ENCODE measurements at places on chromosomes 1 and 21.

DNA sequence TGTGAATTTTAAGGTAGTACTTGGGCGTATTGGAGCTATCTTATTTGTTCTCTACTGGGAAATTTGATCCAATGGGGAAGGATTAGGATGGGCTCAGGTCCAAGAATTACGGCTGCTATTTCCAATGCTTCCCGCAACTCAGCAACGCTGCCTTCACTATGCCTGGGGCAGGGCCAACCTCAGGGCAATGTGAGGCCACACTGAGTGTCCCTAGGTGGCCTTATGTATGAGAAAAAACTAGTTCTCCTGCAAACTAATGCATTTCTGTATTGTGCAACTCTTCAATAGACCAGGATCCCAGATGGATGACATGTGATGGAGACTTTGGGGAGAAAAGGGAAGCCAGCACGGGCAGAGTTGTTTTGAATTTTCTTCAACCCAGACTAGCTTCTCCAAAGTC is 168.1 kb downstream of the DUSP10 start:
- H3K36me3 ChIP-seq = no peaks in the 10 kb centered on the region
- no peak for DNase-seq
- H3K27me3 ChIP-seq = no peaks in the 10 kb centered on the region
- no peak overlapping the region for H3K27ac ChIP-seq
- H3K4me3 ChIP-seq = no peak overlapping the region
- no peaks in the 10 kb centered on the region for H3K4me1 ChIP-seq

DNA sequence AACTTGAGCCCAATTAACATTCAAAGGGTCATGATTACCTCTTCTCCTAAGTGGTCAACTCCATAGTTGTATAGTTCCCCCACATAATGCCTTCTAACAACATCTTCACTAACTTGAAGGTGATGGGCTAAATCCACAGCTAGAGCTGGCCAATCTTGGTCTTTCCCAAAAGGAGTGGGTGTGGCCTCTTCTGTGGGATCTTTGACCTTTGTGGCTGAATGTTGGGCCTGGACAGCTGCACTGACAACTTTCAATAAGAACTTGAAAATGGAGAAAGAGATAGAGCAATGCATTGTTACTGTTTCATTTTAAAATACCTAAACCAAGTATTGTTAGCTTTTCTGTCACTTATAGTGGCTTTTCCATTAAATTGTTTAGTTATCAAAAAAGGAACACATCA is 59.2 kb downstream of the IARS2 start:
- no peak overlapping the region for H3K27ac ChIP-seq
- DNase-seq = no peak
- H3K27me3 ChIP-seq = no peaks in the 10 kb centered on the region
- peaks cover 3% of the 10 kb centered on the region for H3K4me1 ChIP-seq
- H3K4me3 ChIP-seq = no peak overlapping the region

- DNase-seq = no peak
- H3K27ac ChIP-seq = no peak overlapping the region
- H3K4me3 ChIP-seq = no peak overlapping the region
- H3K27me3 ChIP-seq = no peaks in the 10 kb centered on the region
- no peaks in the 10 kb centered on the region for H3K36me3 ChIP-seq
These were observed 77.1 kb upstream of the TNR start for GRCh38 chr1:175820456-175821025.

DNA sequence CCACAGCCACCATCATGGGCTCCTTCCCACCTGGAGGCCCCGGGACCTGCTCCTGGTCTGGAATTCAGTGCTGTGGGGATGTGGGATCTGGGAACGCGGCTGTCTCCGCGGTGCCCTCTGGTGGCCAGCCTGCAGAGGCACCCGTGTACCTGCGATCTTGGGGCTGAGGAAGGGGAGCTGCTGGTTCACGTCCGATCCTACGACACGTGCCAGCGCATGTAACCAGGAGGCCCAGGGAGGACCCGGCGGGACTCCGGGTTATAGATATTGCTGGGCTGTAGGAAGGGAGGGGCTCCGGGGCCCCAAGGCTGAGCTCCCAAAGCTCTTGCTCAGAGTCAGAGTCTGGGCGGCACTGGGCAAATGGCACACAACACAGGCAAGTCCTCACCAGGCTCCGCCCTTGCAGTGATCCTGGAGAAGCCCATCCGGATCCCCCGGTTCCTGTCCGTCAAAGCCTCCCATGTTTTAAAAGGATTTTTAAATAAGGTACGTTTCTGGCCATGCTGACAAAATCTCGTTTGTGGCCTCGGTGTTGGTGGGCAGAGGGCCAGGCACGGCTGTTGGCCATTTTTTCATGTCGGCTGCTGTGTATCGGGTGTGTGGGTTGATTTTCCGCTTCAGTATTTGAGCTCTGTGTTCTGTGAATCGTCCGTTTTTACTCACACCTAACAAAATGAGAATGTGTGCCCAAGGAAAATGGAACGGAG is 20.1 kb downstream of the FAAP20 start:
- peak overlapping the region; percentile 72 for H3K27ac ChIP-seq
- H3K27me3 ChIP-seq = no peaks in the 10 kb centered on the region
- peaks cover 5% of the 10 kb centered on the region for H3K4me1 ChIP-seq
- no peaks in the 10 kb centered on the region for H3K36me3 ChIP-seq
- H3K4me3 ChIP-seq = peak overlapping the region; percentile 6
- peak; percentile 72 for DNase-seq

DNA sequence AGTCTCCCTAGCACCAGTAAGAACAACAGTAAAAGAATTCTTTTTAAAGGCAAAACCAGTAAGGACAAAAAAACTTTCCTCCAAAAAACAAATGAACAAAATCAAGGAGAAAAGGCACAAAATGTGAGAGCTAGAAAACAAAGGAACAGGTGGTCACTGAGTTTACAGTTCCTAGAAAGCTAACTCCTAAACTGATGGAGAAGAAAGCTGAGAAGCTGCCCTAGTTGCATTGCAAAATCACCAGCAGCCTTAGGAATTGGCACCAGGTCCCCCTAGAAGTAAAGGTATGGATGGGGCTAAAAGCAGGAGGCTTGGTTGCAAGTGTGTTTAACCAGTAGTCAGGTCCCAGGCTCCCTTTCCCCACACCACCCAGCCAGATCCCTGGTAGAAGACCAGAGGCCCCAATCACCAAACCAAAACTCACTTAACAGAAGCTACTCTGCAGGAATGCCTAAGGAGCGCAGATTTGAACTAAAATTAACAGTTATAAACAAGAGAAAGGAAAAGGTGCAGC is 47.6 kb downstream of the RAB3GAP2 start:
- H3K4me3 ChIP-seq = no peak overlapping the region
- no peak for DNase-seq
- H3K27me3 ChIP-seq = no peaks in the 10 kb centered on the region
- no peaks in the 10 kb centered on the region for H3K36me3 ChIP-seq
- no peaks in the 10 kb centered on the region for H3K4me1 ChIP-seq

- no peak overlapping the region for H3K4me3 ChIP-seq
- H3K27me3 ChIP-seq = no peaks in the 10 kb centered on the region
- DNase-seq = no peak
These were observed 128.9 kb downstream of the HIVEP3 start for GRCh38 chr1:41789661-41790330.

- no peak overlapping the region for H3K27ac ChIP-seq
- DNase-seq = no peak
- H3K36me3 ChIP-seq = no peaks in the 10 kb centered on the region
- H3K4me3 ChIP-seq = no peak overlapping the region
- peaks cover 4% of the 10 kb centered on the region for H3K4me1 ChIP-seq
These were observed 12.0 kb downstream of the OTUD3 start for GRCh38 chr1:19894218-19894617.

DNA sequence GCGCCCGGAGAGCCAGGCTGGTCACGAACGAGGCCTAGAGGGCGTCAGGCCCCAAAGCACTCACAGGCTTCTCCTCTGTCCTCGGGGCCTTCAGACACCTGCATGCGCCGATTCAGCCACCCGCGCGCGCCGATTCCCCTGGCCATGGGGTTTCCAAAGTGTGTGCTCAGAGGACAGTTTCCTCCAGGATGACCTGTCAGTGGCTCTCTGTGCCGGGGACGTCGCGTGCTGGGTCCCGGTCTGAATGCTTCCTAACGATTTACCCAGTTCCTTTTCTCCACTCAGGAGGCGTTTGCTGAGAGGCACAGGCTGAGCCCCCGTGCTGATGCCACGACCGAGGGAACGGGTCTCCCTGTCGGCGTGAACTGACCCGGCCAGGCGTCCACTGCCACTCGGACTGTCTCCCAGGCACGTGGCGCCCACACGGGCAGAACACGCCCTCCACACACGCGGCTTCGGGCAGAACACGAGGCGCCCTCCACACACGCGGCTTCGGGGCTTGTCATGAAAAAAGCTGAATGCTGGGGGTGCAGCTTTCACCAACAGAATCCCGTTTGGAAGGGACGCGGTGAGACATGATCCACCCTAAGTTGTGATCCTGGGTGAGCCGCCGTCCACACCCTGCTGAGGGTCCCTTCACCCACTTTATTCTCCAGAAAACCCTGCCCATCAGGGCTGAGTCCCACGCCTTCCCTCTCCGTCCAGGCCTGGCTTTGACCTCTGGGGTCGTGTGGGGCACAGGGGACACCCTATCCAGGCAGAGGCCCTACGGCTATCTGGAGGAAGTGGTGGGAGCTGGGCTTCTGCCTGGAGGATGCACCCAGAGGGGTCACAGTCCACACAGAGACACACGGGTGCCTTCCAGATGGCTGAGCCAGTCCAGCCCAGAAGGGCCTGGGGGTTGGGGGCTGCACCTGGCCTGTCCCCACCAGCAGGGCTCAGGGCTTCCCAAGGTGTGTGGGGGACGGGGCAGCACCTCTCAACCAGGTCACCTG is 56.1 kb downstream of the COL6A1 start:
- H3K36me3 ChIP-seq = no peaks in the 10 kb centered on the region
- no peak for DNase-seq
- no peaks in the 10 kb centered on the region for H3K27me3 ChIP-seq
- H3K4me1 ChIP-seq = peaks cover 20% of the 10 kb centered on the region

- no peaks in the 10 kb centered on the region for H3K36me3 ChIP-seq
- H3K4me1 ChIP-seq = peaks cover 6% of the 10 kb centered on the region
- H3K27me3 ChIP-seq = no peaks in the 10 kb centered on the region
- no peak overlapping the region for H3K27ac ChIP-seq
These were observed 3.5 kb upstream of the TIAM1 start for GRCh38 chr21:31347435-31348032.

- H3K4me1 ChIP-seq = no peaks in the 10 kb centered on the region
- no peaks in the 10 kb centered on the region for H3K36me3 ChIP-seq
- H3K27ac ChIP-seq = no peak overlapping the region
- no peak for DNase-seq
These were observed 178.0 kb downstream of the SDCCAG8 start for GRCh38 chr1:243433737-243434370.
